Sigmoid colon (tissue), 7 donors: ENCODE measurements at places on chromosomes 13 and 19. TPM values are rescaled to one million over a fixed set of nuclear protein-coding genes. Genes with fewer than 3 reads are reported as not detected.

The HCN2 gene
- not detected for total RNA-seq

The C1QTNF9 gene
- not detected for total RNA-seq

DNA sequence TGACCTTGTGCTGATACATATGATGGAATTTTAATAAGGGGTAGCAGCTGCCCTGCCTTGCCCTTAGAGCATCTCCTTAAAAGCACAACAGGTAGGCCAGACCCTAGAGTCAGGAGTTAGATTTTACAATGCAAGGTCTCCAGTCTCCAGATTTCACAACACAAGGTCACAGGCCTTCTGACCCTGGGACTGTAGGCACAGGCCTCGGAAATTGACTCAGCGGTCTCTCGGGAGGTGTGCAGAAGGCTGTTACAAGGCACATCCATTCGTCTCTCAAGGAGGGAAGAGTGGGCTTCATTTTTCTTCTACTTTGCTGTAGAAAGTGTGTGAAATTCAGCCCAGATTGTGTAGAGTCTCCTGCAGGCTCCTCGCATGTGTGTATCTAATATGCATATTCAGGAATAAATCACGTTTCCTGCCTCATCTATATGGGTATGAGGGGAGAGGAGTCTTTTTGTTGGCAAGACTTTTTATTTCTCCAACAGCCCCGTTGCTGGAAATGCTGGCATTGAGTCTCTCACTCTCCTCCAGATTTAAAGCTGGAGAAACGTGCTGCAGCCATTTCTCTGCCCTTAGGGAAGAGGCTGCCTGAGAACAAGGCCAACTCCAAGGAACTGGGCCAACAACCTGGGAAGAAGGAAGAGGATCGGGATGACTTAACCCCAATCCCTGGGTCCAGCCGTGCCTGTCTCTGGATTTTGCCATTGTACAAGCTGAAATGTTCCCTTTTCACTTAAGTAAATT, 24.5 kb downstream of the UQCRFS1 start:
- no peak for DNase-seq

GRCh38 chr13:23941211-23941610, 43.9 kb upstream of the C1QTNF9B start:
- DNase-seq = no peak

DNA sequence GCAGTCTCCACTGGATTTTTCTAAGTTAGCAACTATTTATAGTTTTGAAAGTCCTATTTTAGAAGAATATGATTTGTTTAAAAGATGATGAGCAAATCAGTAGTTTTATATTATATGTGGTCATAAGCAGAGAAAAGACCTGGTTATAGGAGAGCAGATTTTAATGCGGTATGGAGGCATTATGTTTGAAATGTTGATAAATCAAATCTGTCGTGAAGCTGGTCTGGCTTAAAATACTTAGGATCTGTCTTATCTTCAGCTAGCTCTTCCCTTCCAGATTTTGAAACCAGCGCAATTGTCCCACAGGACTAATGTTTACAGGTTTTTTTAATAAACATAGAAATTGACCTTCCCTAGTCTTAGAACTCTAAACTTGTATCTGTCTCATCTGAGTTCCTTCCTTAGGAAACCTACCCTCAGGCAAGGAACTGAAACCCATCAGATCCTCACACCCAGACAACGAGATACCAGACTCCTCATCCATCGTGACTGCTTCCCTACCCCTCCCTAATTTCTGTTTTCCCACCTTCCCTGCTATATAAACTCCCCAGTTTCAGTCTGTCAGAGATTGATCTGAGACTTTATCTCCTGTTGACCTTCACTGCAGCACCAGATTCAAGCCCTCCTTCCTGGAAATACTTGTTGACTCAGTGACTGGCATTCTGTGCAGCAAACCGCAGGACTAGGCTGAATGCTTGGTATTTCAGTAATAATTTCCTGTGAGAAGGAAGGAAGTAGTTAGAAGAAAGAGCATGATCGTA, 37.8 kb upstream of the CXCL17 start:
- no peak for DNase-seq

GRCh38 chr13:66305961-66306617, 924.0 kb downstream of the PCDH9 start:
- DNase-seq = no peak

DNA sequence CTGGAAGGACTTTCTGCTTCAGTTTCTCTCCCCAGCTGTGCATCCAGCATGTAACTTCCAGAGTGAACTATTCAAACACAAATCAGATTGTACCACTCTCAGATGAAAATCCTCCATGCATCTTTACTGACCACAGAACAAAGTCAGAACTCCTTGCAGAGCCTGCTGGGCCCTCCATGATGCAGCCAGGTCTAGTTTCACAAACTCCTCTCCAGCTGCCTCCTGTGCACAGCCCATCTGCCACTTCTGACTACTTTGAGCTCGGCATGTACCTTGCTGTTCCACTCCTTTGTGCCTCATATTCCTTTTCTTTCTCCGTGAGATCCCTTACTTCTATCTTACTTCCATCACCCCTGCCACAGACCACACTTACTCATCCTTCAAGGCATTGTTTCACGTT, 31.4 kb downstream of the NALCN start:
- no peak for DNase-seq
